ENCODE measurements at places on chromosomes 1 and 21. TPM values are rescaled to one million over a fixed set of nuclear protein-coding genes. Genes with fewer than 3 reads are reported as not detected.

Gene SLC27A3
- total RNA-seq, result 89.9 TPM

Gene KRTAP13-2
- total RNA-seq, result not detected

Gene ARHGEF10L
- total RNA-seq, result 24.2 TPM

Gene HHIPL2
- not detected for total RNA-seq

Gene DMBX1
- total RNA-seq, result not detected

Gene PTPN22
- 4.5 TPM for total RNA-seq

Gene VCAM1
- total RNA-seq, result not detected

Gene KCNC4
- 1.2 TPM for total RNA-seq

Gene LIN28A
- total RNA-seq, result not detected

Gene COL16A1
- total RNA-seq, result 64.2 TPM

Gene S100A6
- total RNA-seq, result 587 TPM

Gene PRAMEF12
- total RNA-seq, result not detected

Gene LYST
- 1.7 TPM for total RNA-seq

Gene CSF1
- 68.7 TPM for total RNA-seq

Gene TMEM269
- not detected for total RNA-seq

Gene IRF6
- total RNA-seq, result 11.6 TPM

Gene LENEP
- total RNA-seq, result not detected

Gene NENF
- 6.4 TPM for total RNA-seq

Gene EIF2D
- total RNA-seq, result 51.8 TPM

Gene SZT2
- 56.7 TPM for total RNA-seq

Gene FAM177B
- total RNA-seq, result 39.7 TPM

Gene PALMD
- 4.6 TPM for total RNA-seq

Gene SELP
- 17.9 TPM for total RNA-seq

Gene NBPF10
- 2.9 TPM for total RNA-seq

Gene DCDC2B
- not detected for total RNA-seq

Gene KLF17
- total RNA-seq, result not detected

Gene PIK3R3
- 10.4 TPM for total RNA-seq

Gene TYW3
- 24.0 TPM for total RNA-seq

Gene TNFRSF1B
- 14.7 TPM for total RNA-seq

Gene CYP4A22
- total RNA-seq, result not detected

Gene S100A7
- total RNA-seq, result not detected

Gene BNIPL
- total RNA-seq, result not detected

Gene DNAJC28
- 0.89 TPM for total RNA-seq

Gene ILDR2
- total RNA-seq, result 0.14 TPM

Gene SLC44A5
- total RNA-seq, result not detected

Gene ZBTB8A
- 7.1 TPM for total RNA-seq

Gene LCE1B
- total RNA-seq, result not detected

Gene ZNF683
- not detected for total RNA-seq

Gene ASTN1
- not detected for total RNA-seq

Gene ITLN2
- total RNA-seq, result 4.2 TPM

Gene KIAA0040
- 13.4 TPM for total RNA-seq

Gene EBNA1BP2
- total RNA-seq, result 37.2 TPM

Gene CRYZ
- total RNA-seq, result 74.5 TPM

Gene FCRL6
- not detected for total RNA-seq

Gene REN
- total RNA-seq, result not detected

Gene CYP4B1
- total RNA-seq, result 5.1 TPM

Gene SRGAP2B
- total RNA-seq, result 1.6 TPM

Gene EDEM3
- 144 TPM for total RNA-seq

Gene ACBD6
- 47.5 TPM for total RNA-seq

Gene KMO
- total RNA-seq, result 0.18 TPM

Gene ACP6
- total RNA-seq, result 55.9 TPM

Gene ADIPOR1
- 70.6 TPM for total RNA-seq

Gene PM20D1
- 4.5 TPM for total RNA-seq

Gene CELA2B
- not detected for total RNA-seq

Gene PROK1
- total RNA-seq, result not detected

Gene FAM43B
- total RNA-seq, result not detected

Gene GALNT2
- 46.9 TPM for total RNA-seq

Gene F5
- total RNA-seq, result 0.87 TPM

Gene TMEM52
- not detected for total RNA-seq
